ENCODE measurements at places on chromosomes 4 and X.

DNA sequence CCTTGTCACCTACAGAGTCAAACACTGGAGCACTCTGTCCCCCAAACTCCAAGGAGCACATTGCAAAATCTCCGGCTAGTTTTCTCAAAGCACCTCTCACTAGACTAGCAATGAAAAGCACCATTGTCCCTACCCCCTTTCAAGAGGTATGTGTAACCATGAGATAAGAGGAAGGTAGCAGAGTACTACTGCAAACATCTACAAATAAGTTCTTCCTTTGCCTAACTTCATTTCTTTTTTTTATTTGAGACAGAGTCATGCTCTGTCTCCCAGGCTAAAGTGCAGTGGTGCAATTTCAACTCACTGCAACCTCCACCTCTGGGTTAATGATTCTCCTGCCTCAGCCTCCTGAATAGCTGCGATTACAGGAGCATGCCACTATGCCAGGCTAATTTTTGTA lies 17.7 kb downstream of the PPP4R3C start:
- DNase-seq = no peak

GRCh38 chrX:10615931-10616774 lies 4.2 kb downstream of the MID1 start:
- no peak for DNase-seq

GRCh38 chr4:151797853-151798252 lies 37.0 kb upstream of the GATB start:
- no peak for DNase-seq

- DNase-seq = no peak
Observed at GRCh38 chr4:5784960-5785611, 74.1 kb downstream of the EVC start.

- no peak for DNase-seq
Observed at GRCh38 chrX:79366556-79366872, 620 bp downstream of the ITM2A start.

- DNase-seq = no peak
Observed at GRCh38 chr4:4780729-4781244, 78.7 kb upstream of the MSX1 start.

GRCh38 chrX:105645667-105646357 lies 176.5 kb upstream of the NRK start:
- no peak for DNase-seq

- DNase-seq = no peak
Observed at GRCh38 chr4:139603576-139604410, 47.8 kb upstream of the SETD7 start.

DNA sequence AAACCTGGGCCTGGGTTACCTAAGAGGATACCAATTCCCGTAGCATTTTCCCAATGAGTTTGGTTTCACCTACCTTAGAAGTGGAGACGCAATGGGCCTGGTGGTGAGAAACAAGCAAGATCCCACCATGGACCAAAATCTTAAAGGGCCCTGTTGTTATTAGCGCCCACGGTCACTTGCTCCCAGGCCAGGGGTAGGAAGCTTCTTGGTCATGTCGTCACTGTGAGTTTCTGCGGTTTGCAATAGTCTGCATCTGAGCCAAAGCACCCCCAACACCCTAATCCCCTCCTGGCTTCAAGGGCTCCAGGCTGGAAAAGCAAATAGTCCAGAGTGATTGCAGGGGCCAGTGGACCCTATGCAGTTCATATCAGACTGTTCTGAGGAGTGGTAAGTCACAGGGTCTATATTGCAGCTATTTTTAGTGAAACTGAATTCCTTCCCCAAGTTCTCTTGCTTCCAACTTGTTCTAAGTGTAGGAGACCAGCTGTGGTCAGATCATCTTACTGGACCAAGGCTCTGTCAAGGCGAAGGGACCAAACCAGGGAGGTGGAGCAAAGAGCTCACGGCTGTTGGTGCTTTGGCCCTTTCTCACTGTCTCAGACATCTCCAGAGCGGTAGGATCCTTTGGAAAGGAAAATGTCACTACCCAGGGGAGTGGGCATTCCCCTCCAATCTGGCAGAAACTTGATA lies 307.9 kb upstream of the F9 start:
- DNase-seq = no peak

- DNase-seq = no peak
Observed at GRCh38 chrX:857376-857775, 226.8 kb downstream of the SHOX start.

GRCh38 chrX:120367402-120368109 lies 5.7 kb downstream of the ATP1B4 start:
- DNase-seq = no peak

DNA sequence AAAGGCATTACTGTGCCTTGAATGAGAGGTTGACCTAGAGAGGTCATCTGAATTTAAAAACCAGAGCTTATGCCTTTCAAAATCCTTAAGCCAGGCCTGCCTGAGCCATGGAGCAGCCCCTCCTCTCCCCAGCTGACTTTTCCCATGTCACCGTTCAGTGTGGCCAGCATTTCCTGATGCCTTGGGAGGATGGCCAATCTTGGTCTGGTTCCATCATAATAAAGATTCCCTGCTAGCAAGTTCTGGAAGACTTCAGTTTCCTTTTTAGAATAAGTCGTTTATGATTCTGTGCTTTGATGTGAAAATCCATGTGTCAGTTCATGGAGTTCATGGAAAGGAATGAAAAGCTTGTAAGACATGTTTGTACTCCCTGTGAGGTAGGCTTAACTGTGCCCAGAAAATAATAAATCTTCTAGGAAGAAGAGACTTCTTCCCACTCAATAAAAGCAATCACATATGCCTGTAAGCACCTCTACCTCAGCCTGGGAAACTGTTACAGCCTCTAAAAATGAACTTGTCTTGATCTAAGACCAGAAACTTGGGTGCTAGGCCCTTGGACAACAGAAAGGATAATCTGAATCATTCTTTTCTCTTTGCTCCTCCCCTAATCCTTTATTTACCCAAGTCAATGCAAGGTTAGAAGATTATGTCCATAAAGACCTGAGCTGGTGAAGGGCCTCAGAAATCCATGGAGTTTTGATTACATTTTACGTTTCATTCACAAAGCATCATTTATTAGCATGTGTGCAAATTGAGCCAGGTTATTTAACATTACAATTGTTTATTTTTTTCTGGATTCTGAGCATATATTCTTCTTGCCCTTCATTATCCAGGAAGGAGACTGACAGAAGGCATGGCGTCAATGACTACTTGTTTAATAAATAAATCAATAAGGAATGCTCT lies 84.0 kb upstream of the TBC1D9 start:
- DNase-seq = no peak

- DNase-seq = no peak
Observed at GRCh38 chrX:132834741-132835140, 123.7 kb downstream of the HS6ST2 start.

Data from esophagus squamous epithelium (tissue), 5 donors.